ENCODE measurements at places on chromosomes 2 and 18.

- no peak for DNase-seq
Observed at GRCh38 chr18:25433590-25433989, 81.6 kb upstream of the ZNF521 start.

DNA sequence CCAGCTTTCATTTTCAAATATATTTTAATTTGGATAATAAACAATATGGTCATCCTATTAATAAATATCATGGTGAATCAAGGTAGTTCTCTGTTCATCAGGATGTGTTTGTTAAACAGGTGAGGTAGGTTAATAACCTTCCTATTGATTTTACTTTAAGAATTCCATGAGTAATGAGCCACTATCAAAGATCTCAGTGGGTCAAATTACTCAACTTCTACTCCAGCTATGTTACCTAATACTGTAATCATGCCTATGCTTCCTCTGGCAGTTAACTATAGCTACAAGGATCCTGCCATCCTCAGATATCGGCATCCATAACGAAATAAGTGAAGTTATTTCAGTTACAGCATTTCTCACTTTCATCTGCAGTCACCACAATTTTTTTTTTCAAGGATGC is 289.6 kb upstream of the SLC8A1 start:
- DNase-seq = no peak

DNA sequence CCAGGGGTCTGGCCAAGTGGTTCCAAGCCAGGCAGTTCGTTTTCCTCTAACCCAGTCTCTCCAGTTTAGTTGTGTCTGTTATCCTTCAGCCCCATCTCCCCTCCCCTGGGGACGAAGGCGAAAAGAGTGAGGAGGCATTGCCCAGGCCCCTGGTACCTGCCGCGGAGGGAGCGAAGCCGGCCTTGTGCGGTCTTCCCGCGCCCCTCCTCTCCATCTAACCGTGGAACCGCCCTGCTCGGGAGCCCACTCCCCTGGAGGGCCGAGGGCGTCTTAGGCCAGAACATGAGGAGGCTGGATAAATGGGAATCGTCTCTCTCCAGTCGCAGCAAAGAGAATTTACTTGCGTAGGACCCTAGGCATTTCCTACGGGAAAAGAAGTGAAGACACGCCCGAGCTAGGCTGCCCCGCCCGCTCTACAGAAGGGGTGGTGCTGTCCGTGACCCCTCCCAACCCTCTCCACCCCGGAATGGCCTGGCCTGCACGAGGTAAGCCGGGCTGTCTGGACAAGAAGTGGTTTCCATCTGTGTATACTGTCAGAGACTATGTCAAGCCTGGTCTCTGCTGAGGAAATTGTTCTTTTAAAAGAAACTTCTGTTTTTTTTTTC is 156.2 kb downstream of the MIB1 start:
- peak; percentile 35 for DNase-seq

- DNase-seq = no peak
Observed at GRCh38 chr2:145584353-145584752, 1064.4 kb upstream of the ZEB2 start.

DNA sequence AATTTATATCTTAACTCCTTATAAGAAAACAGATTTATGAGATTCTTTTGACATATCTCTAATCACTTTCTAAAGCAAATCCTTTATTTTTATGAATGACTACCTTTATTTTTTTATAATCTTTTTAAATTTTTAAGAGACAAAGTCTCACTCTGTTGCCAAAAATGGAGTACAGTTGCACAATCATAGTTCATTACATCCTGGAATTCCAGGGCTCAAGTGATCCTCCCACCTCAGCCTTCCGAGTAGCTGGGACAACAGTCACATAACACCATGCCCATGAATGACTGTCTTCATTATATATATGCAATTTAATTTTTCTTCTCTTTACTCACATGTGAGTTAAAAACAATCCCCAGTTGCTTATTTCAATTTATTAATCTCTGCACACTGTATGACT is 21.7 kb downstream of the ACADL start:
- DNase-seq = no peak

Measured in D341Med (cell line).